Lung microvascular endothelial cell (primary cell): ENCODE measurements at places on chromosomes 16 and 17.

- DNase-seq = no peak
Measured at GRCh38 chr17:40599468-40599763, 34.1 kb upstream of the CCR7 start.

DNA sequence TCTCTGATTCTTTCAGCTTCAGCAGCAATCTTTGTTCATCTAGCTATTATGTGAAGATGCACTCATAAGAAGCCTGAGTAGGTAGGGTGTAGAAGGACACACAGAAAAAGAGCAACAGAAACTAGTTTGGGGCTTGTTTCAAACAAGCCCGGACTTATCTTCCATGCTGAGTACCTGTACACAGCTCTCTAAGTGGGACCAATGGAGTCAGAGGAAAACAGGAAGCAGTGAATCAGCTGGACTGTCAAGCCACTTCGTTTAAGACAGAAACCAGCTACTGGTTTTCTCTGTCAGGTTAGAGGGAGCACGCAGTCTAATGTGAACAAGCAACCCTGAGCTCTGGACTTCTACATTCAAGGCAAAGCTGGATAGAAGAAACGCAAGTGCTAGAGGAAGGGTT lies 16.0 kb downstream of the MAP2K6 start:
- peak; percentile 84 for DNase-seq

DNA sequence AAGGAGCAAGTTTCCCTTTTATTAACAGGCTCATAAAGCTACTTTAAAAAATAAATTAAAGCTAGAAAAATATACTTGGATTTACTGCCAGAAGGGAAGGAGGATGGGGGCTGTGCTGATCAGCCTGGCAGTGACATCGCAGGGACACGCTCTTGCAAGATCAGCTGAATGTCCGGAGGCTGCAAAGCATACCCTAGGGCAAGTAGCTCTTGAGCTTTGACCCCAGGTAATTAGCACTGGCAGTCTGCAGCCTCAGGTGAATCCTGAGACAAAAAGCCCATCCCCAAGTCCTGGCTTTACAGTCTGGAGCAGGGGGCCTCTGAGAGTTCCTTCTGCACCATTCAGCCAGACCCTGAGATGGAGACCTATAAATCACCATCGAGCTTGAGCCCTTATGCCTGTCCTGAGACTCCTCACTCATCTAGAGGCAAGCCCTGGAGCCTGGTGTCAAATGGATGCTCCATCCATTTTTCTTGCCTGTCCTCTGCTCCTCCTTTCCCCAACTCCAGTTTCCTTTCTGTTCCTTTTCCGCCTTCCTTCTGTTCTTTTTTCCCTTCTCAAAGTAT lies 131.7 kb downstream of the TMEM114 start:
- no peak for DNase-seq

- no peak for DNase-seq
Measured at GRCh38 chr16:79006765-79007164, 593.8 kb downstream of the MAF start.

DNA sequence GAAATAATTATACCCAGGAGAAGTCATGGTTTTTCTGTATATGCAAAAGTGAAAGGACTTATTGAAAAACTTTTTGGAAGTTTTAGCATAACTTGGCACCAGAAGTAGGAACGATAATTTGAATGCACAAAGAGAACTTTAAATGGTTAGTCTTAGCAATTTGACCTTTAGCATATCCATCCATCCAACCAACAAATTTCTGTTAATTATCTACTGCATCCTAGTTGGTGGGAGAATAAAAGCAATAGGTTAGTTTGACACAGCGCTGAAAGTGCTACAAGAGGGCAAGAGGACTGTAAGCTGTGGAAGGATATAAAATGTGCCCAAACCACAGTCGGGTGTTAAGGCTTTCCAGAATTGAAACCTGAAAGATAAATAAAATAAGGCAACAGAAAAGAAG lies 17.6 kb downstream of the SPAG9 start:
- no peak for DNase-seq

DNA sequence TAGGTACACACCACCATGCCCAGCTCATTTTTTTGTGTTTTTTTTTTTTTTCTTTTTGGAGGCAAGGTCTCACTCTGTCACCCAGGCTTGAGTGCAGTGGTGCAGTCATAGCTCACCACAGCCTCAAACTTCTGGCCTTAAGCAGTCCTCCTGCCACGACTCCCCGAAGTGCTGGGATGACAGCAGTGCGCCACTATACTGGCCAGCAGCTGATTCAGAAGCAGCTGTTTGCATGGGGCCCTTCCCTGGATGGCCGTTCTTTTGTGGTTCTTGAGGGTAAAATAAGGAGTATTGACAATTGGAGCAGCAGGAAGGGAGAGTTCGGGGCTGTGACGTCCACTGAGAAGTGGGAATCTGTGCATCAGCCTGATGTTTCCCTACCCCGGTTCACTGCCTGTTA lies 41.6 kb downstream of the KIAA0513 start:
- no peak for DNase-seq

DNA sequence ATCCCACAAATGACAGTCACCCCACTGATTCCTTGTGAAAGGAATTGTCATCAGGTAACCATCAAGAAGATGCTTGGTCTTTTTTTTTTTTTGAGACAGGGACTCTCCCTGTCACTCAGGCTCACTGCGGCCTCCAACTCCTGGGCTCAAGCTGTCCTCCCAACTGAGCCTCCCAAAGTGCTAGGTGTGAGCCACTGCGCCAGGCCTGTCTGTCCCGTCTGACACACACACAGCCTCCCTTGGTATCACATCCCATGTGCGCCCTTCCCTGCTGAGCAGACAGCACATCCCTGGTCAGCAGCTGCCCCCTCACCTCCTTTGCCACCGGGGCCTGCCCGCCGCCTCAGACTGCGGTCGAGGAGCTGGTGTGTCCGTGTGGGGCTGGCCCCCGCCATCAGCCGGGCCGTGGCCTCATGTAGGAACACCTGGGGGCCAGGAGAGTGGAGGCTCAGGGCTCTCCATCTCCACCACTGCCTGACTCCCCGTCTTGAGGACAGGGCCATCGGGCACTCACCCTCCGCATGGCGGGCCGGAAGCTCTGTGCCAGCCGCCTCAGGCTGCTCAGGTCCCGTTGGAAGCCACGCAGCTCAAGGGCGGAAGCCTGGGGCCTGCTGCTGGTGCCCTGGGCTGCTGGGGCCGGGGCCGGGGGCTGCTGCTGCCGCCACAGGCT lies 23.6 kb downstream of the SREBF1 start:
- DNase-seq = no peak

GRCh38 chr16:74726716-74727115 lies 26.1 kb upstream of the MLKL start:
- no peak for DNase-seq

GRCh38 chr16:85521552-85522307 lies 91.4 kb upstream of the GSE1 start:
- no peak for DNase-seq

DNA sequence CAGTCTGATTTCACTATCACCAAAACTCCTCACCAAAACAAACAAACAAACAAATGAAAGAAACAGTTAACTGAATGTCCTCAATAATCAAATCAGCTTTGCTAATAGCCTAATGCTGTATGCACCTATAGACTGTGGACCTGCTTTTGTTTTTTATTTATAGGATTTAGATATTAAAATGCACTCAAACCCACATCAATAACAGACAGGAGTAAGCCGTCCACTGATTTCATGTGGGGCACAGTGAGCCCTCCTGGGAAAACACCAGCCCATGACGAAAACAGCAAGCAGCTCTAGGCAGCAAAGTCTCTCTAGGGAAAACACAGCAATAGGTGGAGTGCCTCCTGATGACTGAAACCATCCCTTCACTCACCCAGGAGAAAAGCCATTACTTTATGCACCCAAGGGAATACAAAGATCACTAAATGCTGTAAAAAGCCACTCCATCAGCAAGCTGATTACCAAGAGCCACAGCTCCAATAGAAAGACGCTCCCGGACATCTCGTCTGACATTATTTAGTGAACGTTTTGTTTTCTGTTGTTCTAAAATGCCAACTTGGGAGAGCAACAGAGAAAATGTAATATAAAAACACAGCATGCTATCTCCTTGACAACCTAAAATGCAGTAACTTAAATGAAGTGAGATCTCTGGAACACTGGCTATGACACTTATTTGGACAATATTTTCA lies 47.8 kb downstream of the ANKFY1 start:
- no peak for DNase-seq
